AG09309 (cell line): ENCODE measurements at places on chromosomes 7 and 10.

GRCh38 chr10:95208702-95209391 lies 14.8 kb downstream of the ACSM6 start:
- no peak for DNase-seq

GRCh38 chr10:98340261-98340939 lies 72.4 kb upstream of the LOXL4 start:
- DNase-seq: no peak

- DNase-seq: no peak
These were observed 193.9 kb downstream of the FAM107B start for GRCh38 chr10:14580671-14581332.

- no peak for DNase-seq
These were observed 73.5 kb downstream of the PROSER2 start for GRCh38 chr10:11896549-11897200.

DNA sequence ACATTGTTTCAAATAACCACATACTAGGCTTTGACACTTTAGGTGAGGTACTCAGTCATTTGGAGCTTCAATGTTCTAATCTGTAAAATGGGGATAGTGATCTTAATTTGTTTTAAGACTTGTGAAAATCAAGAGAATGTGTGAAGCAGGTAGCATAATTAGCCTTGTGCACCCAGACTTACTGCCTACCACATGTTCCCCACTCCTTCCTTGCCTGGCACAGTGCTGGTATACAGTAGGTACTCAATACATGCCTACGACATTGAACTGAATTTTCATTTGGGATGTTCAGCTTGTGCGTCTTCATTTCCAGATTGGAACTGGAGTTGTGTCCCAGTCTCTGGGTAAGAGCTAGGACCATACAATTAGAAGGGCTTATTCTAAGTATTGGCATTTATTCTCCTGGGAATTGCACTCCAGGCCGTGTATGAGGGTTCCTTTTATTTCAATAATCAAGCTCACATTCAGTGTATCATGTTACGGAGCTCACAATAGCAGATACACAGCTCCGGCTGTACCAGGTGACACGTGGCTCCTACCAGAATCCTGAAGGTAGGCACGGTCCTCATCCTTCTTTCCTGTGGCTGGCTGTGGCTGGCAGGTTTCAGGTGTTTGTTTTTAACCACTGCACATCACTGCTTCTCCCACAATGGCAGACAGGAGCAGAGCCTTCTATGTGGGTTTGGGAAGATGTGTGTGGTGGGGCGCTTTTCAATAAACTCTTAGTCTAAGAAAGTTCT lies 109.4 kb upstream of the PDCD4 start:
- no peak for DNase-seq

- DNase-seq: no peak
These were observed 2.7 kb downstream of the EVX1 start for GRCh38 chr7:27245124-27245797.

DNA sequence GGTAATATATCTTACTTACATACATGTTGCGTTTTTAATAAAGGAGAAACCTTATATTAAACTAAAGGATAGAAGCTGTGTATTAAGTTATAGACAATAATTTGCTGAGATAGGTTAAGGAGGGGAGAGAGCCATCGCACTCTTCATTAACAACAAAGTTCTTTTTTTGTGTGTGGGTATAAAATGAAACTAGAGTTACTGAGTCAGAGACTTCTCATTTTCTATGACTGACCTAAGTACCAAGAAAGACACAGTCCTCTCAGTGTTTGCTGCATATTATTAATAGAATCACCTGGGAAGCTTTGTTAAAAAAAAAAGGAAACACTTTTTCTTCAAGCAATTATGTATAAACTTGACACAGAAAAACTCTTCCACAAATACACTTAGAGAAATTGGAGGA lies 31.4 kb downstream of the FEZF1 start:
- DNase-seq: no peak

DNA sequence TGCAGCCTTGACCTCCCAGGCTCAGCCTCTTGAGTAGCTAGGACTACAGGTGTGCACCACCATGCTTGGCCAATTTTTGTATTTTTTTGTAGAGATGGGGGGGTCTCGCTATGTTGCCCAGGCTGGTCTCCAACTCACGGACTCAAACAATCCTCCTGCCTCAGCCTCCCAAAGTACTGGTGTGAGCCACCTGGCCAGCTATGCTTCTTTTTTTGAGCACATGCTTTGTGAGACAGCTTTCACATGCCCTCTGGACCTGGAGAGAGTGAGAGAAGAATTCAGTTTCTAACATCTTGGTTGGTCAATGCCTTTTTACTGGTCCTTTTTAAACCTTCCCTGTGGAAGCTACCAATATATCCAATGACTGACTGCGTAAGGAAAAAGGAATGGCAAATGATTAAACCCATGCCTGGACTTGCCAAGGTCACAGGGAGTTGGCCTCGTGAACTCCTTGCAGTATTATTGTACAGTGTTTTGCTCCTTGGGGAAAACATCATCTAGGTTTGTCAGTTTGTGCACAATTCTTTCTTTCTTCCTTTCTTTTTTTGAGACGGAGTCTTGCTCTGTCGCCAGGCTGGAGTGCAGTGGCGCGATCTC lies 6.2 kb upstream of the FOXK1 start:
- DNase-seq: no peak

DNA sequence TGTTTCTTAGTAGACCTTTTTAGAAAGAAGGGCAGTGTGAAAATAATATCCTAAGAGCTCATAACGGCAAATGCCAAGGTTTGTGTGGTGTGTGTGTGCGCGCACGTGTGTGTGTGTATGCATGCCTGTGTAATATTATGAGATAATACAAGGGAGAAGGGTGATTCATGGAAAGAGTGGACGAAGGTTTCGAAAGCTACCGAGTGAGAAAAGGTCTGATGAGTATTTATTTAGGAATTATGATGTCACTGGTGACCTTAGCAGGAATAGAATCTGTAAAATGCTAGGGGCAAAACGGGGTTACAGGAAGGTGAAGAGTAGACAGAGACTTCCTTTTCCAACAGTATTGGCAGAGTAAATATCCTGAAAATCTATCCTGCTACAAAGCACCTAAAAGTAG lies 107.3 kb downstream of the AHR start:
- DNase-seq: peak; percentile 89

DNA sequence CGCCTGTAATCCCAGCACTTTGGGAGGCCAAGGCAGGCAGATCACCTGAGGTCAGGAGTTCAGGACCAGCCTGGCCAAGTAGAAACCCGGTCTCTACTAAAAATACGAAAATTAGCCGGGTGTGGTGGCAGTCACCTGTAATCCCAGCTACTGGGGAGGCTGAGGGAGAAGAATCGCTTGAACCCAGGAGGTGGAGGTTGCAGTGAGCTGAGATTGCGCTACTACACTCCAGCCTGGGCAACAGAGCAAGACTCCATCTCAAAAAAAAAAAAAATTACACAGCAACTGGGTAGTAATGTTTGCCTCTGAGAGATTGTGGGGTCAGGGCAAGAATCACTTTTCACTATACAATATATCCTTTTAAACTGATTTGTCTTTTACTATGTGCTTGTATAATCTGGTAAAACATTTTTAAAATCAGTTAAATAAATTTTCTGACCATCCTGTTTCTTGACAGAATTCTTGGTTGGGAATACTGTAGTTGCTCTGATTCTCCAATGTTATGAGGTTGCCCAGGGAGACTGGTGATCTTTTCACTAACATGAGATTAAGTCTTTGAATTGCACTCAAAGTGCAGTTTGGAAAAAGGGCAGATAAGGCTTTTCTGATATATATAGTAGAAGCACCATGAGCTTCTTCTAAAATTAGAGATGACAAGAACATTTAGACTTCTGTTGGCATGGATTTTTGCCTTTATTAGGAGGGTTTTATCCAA lies 1.5 kb downstream of the ENTPD7 start:
- no peak for DNase-seq

DNA sequence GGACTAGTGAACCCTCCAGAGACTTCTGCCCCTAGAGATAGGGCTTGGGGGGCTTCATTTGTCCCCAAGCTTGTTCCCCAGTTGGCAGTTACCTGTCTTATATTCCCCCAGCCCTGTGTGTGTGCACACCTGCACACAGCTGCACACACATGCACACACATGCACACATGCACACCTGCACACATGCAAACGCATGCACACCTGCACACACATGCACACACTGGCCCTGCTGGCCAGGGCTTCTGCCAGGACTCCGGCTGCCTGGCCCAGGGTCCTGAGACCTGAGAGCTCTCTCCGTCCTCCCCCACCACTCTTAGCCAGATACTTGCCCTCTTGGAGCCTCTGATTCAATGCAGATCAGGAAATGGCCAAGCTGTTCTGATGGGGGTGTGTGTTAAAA lies 6.7 kb downstream of the ZMIZ1 start:
- DNase-seq: no peak

DNA sequence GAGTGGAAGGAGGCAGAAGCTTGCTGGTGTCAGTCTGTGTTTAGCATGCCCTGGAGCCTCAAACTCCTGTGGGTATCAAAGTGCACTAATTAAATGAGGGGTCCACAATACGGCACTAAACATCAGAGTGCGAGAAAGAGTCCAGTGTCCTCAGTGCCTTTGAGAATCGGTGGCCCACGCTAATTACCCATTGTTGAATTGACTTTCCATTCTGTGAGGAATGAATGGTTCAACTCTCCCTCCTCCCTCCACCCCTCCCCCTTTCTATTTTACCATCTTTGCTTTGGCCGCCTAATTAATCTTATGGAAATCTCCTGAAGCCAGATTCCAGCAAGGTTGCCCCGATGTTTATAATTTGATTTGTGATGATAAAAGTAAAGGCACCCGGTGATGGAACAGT lies 217.8 kb downstream of the TFEC start:
- DNase-seq: no peak

DNA sequence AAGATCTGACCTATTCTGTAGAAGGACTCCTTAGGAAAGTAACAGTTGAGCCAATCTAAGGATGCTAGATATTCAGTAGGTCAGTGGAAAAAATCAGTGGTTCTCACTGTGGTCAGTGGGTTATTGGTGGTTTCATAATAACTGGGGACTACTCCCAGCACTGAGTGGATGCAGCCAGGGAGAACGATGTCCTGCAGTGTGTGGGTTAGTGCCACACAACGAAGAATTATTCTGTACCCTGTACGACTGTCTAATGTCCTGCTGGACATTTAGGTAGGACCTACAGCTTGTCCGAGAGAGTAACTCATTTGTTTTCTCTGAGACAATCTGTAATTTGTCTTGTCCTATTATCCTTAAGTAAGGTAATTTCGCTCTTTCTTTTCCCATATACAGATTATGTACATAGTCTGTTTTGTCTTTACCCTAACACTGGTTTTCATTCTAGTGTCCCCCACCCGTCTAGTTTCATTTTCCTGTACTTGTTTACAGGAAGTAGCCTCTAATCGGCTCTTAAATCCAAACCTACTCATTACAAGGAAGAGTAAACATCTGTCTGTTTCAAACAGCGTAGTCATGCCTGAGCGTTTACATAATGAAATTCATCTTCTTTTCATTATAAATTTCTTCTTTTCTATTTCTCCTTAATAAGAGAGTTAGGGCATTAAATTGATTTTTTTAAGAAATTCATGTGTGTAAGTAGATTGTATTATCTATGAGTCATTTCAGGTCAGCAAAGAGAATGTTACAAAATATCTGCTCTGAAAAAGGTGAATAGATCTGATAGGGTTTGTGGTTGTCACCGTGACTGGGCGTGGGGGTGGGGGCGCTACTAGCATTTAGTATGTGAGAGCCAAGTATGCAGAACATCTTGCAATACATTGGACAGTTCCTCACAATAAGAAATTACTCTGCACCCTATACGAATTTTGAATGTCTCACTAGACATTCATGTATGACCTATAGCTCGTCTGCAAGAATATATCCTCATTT lies 8.3 kb upstream of the ZC3HAV1L start:
- DNase-seq: no peak

DNA sequence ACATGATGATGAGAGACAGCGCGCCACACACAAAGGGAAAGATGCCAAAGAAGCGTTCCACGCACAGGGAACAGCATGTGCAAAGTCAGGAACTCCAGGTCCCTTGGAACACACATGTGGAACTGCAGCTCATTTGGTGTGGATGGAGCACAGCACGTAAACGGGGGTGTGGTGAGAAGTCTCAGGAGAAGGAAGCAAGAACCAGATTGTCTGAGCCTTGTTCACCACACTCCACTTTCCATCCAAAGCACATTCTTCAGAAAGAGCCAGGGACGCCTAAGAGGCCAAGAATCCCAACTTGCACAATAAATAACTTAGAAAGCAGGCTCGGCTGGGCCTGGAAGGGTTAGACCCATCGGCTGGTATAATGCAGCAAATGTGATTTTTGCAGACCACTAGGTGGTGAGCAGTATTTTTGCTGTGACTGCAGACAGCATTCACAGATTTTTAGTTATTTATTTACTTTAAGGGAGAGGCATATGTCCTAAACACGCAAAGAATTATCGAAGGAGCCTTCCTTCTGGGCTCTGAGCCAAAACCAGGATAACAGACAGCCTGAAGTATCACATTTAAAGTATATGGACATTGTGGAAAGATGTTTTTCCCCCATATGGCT lies 27.9 kb upstream of the ASCC1 start:
- DNase-seq: peak; percentile 87

DNA sequence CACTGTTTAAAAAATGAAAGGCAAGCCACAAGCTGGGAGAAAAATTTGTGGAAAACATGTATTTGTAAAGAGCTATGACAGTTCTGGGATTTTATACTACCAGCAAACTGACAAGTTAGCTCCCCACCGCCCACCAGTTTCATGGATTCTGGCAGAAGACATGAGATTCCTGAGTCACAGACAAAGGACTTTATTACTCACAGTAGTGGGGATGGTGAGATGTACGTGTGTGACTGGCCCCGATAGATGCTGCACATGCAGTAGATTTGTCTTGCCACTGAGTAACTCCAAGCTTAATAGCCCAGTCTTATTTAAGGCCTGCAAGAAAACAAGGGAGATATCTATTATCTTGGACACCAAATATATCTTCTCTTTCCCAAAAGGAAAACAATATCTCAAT lies 281.7 kb downstream of the AHR start:
- no peak for DNase-seq

GRCh38 chr7:83835424-83835823 lies 186.5 kb upstream of the SEMA3E start:
- DNase-seq: no peak

DNA sequence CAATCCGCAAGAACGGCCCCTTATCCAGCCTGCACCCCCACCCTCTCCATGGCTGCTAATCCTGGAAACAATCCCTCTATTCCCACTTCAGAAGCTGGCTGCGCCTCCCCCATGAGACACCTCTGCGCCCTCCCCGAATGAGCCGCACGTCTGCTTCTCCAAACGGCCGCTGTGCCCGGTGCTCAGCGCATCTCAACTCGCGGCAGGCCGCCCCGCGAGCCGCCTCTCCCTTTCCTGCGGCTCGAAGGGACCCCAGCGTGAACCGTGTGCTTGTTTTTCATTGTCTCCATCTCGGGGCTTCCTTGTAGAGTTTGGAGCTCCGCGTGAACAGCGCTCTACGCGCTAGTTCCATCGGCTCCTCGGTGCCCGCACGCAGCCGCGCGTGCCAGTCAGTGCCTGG lies 20.8 kb upstream of the FXYD4 start:
- DNase-seq: no peak
